CD4-positive, CD25-positive, alpha-beta regulatory T cell (primary cell): ENCODE measurements at places on chromosomes 6 and 20.

DNA sequence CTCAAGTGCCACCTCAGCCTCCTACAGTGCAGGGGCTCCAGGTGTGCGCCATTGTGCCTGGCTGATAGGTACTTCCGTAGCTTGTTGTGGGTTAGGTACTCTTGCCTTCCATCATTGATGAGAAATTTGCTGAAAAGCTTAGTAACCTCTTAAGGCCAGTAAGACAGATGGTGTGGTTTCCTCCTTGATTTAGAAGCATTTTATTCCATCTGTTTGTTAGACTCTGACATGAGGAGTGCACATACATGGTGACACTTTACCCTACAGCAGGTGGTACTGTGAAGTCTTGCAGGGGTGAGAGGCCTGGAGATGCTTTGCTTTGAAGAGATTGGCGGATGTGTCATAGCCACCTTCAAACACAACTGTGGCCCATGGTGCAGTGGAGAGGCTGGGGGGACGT lies 14.8 kb upstream of the MTG2 start:
- no peak for DNase-seq

DNA sequence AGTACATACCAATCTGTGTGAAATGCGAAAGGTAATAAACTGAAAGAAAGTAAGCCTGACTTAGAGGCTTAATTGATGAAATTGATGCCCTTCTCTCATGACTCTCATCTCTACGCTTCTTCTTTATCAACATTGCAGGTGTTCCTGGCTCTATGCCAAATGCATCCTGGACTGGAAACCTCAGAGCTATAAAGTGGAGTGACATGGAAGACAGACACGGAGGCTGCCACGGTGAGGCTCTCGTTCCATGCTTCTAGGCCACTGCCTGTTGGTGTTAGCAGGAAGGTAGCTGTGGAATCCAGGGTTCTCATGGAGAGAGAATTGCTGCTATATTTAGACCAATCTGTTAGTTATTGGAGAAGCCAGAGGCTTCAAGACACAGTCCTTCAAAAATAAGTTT lies 73.2 kb downstream of the C6orf52 start:
- no peak for DNase-seq

DNA sequence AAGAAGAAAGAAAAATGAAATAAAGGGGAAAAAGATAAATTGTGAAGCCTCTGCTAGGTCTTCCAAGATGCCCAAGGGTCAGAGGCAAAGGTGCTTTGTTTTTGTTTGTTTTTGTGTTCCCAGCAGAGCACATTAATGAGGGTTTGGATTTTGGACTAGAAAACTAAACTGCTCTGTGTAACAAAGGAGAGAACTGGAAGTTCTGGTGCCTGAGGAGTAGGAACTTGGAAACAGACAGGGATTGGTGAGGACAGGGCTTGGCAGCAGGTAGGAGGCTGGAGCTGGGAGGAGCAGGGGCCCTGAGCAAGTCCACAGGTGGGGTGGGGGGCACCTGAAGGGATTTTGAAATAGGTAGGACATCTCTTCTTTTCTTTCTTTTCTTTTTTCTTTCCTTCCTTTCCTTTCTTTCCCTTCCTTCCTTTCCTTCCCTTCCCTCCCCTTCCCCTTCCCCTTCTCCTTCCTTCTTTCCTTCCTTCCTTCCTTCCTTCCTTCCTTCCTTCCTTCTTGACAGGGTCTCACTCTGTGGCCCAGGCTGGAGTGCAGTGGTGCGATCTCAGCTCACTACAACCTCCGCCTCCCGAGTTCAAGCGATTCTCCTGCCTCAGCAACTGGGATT lies 15.3 kb upstream of the ABRACL start:
- DNase-seq: no peak

DNA sequence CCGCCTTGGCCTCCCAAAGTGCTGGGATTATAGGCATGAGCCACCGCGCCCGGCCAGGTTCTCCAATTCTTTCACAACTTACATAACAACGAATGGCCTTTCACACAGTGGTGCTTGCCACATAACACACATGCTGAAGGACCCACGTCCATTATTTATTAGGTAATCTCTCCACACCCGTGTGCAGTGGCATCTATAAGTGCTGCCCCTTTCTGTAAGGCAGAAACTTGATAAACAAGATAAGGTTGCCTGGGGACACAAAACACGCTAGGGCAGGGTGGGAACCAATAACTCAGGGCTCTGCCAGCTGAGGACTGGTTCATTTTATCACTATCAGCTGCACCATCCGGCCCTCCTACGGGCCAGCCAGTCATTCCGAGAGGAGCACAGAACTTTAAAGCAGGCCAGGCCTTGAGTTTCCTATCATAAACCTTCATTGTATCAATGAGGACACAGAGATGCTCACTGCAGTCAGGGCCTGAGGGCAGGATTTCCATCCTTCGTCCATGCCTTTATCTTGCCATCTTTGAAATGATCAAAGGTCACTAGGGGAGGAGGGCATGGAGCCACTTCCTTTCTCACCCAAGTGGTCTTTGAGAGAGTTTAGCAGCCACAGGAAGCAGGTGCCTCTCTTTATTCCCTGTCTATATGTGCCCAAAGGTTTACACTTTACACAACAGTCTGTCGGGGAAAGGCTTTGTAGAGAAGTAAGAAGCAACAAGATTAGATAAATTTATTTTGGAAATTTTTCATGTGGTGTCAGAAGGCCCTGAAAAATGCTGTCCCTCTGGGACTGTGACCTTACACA lies 37.6 kb downstream of the GPLD1 start:
- no peak for DNase-seq

DNA sequence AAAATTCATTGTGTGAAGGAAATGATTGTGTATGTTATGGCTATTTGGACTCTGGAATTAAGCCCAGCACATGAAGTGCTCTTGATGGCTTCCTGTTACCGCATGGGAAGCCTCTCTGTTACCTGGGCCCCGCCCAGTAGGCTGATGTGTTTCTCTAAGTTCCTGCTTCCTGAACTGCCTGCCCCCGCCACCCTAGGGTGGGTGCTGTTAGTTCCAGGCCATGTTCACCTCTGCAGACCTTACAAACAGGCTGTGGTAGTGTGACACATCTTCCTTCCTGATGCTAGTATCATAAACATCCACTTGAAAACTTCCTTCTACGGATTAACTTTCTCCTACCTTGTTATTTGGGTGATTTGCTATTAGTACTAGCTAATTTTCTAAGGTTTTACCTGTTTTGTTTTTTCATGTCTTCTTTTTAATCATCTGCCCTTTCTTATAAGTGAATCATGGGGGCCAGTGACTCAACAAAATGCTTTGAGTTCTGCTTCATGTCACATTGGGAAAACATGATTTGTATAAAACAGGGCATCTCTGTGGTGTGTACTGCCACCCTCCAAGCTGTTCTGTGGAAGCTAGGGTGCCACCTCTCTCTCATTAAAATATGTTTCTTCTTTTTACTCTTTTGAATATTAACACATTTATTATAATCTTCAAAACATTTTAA lies 40.6 kb downstream of the SH3BGRL2 start:
- peak; percentile 24 for DNase-seq

DNA sequence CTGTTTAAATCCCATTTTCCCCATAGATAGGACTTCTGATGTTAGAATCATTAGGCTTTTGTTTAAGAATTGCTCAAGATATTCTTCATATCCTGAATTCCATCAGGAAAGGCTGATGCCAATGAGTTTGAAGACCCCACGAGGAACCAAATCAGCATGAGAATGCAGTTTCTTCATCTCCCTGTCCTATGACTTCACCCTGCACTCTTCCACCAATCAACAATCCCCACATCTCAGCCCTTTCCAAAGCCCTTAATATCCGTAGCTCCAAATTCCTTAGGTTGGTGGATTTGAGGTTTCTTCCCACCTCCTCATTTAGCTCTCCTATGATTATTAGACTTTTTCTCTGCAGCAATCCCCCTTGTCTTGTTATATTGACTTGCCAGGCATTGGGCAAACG lies 88.3 kb upstream of the PRND start:
- DNase-seq: no peak

DNA sequence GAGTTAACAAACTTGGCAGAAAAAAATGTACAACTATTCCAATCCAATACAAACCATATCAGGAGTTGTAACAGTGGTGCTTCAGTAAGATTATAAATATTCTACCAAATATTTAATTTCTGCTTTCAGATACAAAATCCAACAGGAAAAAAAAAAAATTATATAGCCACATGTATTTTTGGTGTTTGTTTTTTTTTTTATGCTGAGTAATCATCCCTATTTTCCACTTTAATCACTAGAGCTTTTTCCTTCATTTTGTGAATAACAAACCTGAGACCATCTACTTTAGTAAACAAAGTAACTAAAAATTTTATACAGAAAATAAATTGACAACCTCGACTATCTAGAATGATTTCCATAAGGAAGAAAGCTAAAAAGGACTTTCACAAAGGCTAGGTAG lies 36.2 kb downstream of the MMS22L start:
- no peak for DNase-seq

- DNase-seq: no peak
Measured at GRCh38 chr6:17957086-17957485, 30.3 kb downstream of the KIF13A start.

DNA sequence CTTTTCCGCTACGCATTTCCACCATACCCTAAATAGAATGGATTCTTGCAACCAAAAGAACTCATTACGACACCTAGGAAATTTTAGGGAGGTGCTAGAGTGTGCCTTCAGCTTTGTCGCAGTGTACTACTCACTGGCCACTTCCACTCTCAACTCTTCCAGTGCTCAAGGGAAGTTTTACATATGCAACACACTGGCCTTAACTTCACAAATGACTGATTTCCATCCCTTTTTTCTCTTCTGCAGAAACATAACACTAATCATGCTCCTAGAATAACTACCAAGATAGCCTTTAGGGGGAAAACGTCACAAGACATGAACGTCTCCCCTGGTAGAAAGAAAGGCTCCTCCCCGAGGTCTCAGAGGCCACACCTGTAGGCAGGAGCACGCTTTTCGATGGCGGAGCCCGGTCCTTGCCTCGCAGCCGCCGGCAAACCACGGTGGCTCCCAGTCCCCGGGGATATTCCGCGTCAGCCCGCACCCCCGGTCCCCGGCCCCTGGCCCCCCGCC lies 584 bp downstream of the LYRM4 start:
- DNase-seq: peak; percentile 88

- DNase-seq: no peak
Measured at GRCh38 chr20:32191422-32191821, 16.1 kb downstream of the PLAGL2 start.

GRCh38 chr6:144897441-144897921 lies 612.3 kb downstream of the UTRN start:
- no peak for DNase-seq

GRCh38 chr6:51261691-51262090 lies 443.0 kb downstream of the TFAP2B start:
- no peak for DNase-seq

GRCh38 chr6:11404838-11405237 lies 132.7 kb upstream of the TMEM170B start:
- no peak for DNase-seq

DNA sequence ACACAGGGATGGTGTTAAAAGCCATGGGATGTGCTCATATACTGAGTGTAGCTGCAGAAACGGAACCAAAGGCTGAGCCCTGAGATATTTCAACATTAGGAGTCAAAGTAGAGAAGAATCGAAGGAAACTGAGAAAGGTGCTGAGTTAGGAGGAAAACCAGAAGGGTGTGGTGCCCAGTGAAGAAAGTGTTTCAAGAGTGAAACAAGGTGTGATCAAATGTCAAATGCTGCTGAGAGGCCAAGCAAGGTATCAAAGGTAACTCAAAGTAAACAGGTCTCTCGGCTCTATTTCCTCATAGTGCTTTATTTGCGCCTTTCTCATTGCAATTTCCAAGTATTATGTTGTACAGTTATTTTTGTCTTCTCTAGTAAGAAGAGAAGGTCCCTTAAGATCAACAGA lies 94.1 kb downstream of the PRDM1 start:
- DNase-seq: no peak

DNA sequence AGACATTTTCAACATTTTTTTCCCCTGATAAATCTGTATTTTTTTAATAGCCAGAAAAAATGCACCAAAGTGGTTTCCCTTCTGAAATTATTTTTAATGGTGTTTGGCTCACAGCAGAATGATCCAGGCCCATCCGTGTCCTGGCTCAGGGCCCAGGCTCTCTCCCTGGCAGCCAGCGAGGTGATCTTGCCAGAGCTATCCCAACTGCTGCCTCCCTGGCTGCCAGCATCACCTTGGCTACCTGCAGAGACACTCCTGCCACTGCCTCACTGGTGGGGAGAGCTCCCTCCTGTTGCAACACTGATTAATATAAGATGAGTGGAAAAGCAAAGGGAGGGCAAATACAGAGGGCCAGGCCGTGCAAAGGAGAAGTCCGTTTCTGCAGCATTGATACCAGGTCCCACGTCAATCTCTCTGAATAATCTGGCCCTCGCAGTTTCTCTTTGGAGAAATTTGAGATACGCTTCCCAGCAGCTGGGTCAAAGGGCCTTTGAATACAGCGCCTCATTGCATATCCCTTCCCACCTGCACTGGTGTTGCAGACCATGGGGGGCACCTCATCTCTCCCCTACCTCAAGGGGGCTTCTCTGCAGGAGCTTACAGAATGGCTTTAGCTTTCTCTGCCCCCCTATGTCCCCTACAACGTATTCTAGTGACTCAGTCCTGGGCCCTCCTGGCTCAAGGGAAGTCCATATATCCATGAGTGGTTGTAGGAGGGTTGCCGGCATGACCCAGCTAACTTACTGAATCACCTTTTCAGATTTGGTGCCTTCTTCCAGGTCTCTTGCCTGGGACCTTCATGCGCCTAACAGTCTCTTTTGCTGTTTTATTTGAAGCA lies 12.8 kb upstream of the DSTN start:
- no peak for DNase-seq

GRCh38 chr6:159149641-159150040 lies 19.6 kb upstream of the FNDC1 start:
- DNase-seq: no peak

DNA sequence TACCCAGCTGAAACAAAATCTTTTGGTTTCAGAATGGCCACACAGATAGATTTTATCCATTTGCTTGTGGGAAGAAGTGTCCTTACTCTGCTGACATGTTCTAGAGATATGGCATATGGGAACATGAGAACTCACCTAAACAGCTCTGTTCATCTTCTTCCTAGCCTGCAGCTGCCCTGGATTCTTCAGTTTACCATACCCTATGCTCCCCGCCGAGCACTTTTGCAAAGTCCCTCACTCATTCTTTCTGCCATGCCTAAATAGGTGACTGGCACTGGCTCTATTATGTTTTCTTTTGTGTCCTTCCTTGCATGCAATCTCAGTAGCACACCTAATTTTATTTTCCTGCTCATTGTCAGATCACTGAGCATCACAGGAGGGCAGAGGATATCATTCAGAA lies 293.7 kb upstream of the RSPO3 start:
- DNase-seq: no peak

- DNase-seq: no peak
Measured at GRCh38 chr20:10179574-10180298, 38.9 kb upstream of the SNAP25 start.
